NCI-H2081 (cell line): ENCODE measurements at places on chromosomes 11 and 22.
A peak's percentile ranks its signal among the peaks of the same experiment; 100 is the strongest.

DNA sequence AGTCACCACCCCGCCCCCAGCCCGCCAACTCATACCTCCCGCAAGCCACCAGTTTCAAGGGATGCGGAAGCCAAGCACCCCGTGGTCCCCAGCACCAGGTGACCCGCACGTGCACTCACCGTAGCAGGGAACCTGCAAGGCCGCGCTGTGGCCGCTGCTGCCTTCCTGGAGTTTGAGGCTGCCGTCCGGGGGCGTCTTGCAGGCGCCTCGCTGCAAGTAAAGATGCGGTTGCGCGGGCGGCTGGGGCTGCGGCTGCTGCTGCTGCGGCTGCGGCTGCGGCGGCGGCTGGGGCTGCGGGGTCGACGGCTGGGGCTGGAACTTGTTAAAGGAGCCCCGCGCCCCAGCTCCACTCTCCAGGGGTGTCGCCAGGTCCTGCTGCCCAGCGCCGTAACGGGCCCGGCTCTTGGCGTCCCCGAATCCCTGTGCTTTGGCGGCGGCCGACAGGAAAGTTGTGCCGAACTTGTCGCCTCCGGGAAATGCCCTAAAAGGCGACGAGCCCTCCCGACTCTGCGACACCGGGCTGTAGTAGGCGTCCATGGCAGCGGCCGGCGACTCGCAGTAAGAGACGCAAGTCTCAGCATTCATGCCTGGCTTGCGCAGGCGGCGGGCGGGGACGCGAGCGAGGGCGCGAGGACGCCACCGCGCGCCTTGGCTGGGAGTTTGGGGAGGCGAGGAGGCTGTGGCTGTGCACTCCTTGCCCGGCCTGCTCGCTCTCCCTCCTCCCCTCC, at the start of gene ALX4:
TSS of gene ALX4 (minus strand) at position 662 of the 728 bp plus-strand sequence. CDS start at position 585, 77 bp downstream.
- DNase-seq, result peak; percentile 26

GRCh38 chr22:45381348-45381747, 32.1 kb downstream of the SMC1B start:
- DNase-seq, result no peak

DNA sequence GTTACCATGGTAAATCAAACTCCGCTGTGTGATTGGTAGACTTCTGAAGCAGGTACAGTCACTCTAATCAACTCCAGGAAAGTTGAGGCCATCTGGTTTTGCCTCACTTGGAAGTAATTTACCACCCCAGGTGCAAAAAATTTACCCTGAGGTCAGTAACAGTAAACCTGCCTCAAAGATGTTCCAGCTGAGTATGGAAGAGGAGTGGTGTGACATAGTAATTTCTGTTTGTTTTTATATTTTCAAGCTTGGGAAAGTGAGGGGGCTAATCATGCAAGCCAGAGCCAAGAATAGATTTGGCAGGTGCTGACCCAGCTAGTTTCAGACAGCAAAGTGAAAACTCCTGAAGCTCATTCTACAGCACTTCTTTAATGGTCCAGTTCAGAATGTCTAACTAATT, 691.6 kb downstream of the NTM start:
- DNase-seq, result peak; percentile 69

DNA sequence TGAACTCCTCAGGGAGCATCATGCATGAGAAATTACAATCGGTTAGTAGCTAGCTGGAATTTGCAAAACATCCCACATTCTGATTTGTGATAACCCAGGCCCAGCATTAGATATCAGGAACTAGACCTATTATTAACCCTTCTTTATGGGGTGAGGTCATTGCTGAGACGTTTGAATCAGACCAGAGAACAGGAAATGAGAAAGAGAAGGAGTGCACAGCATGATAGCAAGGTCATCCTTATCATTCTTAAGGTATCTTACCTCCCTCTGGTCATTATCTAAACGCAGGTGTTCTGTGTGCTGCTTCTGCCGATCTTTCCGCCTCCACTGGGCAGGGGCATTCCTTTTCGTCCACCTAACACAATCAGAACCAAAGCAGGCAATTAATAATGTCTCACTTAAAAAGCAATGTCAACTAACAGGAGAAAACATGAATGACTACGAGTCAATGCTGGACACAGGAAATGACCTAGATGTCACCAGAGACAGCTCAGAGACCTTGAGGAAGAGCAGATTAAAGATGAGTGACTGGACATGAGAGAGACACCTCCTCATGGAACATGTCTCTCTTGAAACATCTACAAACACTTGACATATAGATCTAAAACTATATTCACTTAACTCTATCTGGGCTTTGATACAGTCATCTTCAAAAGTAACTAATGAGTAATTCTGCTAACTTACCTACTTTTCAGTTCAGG, 78.3 kb upstream of the SCUBE2 start:
- DNase-seq, result no peak

GRCh38 chr22:50347157-50347556, 4.0 kb downstream of the PPP6R2 start:
- DNase-seq, result no peak

- DNase-seq, result no peak
Measured at GRCh38 chr11:82944198-82944597, 42.7 kb downstream of the DDIAS start.

- peak; percentile 43 for DNase-seq
Measured at GRCh38 chr11:26276798-26277424, 55.0 kb upstream of the ANO3 start.
